A549 treated with dexamethasone at 1 μM for 4 hours (cell line): ENCODE measurements at places on chromosomes 6 and 20. TPM values are rescaled to one million over a fixed set of nuclear protein-coding genes. Genes with fewer than 3 reads are reported as not detected.

Gene FLRT3
- 2.5 to 2.7 TPM (median 2.6 TPM) in 5 replicates for total RNA-seq

Gene GATA5
- total RNA-seq = 0.45 to 0.86 TPM (median 0.75 TPM) in 5 replicates

Gene GNRH2
- total RNA-seq = 0.25 to 0.26 TPM in 2 of 5 replicates, not detected in the others

Gene EBF4
- 2.0 to 3.0 TPM (median 2.3 TPM) in 5 replicates for total RNA-seq

Gene RBCK1
- 100 to 145 TPM (median 133 TPM) in 5 replicates for total RNA-seq

Gene RBBP8NL
- 1.0 to 2.1 TPM (median 1.2 TPM) in 5 replicates for total RNA-seq

Gene MUC21
- total RNA-seq = 0.02 TPM in 1 of 5 replicates, not detected in the others

Gene THEMIS
- not detected in 5 replicates for total RNA-seq

Gene TEAD3
- 5.9 to 8.0 TPM (median 7.2 TPM) in 5 replicates for total RNA-seq

Gene TPX2
- 106 to 121 TPM (median 111 TPM) in 5 replicates for total RNA-seq
